ENCODE measurements at places on chromosomes 2 and 18.

DNA sequence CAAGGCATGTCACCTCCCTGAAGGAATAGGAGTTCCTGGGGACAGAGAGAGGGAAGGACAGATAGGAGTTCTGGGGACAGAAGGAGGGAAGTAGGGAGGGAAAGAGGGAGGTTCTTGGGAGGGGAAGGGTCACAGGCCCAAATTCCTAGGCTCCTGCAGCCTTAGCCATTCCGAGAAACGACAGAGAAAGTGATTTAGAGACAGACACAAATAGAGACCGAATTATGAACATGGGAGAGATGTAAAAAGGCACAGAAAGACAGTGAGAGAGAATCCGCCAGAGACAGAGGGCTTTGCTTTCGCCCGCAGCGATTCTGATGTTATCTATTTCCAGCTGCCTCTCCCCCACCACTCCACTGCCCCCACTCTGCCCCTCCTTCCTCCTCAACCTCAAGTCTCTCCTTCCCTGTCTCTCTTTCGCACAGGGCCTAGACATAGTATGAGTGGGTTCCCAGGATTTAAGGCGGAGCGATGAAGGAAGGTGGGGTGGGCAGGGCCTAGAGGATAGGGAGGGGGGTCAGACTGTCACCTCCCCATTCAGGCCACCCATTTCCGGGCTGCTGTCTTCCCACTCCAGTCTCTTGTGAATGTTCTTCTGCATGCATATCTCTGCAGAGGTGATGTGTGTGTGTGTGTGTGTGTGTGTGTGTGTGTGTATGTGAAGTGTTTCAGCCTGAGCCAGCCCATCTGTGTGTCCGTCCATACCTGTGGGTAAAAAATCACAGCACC is 3.3 kb upstream of the WNT6 start:
- no peak for DNase-seq

DNA sequence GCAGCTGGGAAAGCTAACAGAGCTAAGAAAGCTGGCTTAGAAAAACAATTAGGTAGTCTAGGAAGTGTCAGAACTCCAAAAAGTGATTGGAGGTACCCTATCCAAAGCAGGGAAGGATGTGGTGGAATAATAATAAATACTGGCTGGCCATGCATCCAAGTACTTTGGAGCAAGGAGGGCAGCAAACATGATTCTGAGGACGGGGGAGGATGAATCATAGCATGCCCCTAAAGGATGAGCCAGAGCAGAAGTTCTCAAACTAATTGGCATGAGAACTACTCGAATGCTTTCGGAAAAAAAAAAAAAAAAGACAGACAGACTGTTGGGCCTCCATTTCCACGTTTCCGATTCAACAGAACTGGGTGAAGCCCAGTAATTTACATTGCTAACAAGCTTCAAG is 2.4 kb downstream of the CWC22 start:
- no peak for DNase-seq

DNA sequence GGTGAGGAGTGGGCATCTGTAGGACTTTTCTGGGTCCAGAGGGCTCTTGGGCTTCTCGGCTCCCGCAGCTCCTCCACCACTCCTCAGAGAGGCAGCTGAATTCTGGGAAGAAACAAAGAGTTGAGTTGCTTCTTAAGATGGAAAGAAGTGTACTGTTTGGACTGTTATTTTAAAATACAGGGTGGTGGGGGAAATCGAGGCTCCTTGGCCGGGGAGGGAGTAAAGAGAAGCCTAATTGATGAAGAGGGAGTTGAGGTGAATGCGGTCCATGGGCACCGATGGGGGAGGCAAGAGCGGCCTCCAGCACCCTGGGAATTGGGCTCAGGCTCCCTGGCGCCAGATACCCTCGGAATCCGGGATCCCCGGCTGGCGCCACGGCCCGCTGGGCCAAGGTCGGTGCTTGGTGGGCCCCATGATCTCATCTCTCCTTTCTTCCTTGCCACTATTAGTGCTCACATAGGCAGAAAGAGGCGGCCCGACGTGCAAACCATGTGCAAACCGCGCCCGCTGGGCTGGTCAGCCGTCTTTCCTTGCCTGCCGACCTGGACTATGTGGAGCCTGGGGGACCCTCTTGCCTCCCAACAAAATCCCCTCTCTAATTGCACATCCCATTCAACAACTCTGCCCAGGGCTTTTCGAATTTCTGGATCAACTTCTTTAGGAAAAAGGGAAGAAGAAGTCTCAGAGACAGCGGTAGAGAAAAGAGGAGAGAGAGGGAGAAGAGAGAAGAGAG is 604 bp upstream of the SIX3 start:
- no peak for DNase-seq

GRCh38 chr2:42456126-42456839 is 37.5 kb downstream of the KCNG3 start:
- DNase-seq = no peak

DNA sequence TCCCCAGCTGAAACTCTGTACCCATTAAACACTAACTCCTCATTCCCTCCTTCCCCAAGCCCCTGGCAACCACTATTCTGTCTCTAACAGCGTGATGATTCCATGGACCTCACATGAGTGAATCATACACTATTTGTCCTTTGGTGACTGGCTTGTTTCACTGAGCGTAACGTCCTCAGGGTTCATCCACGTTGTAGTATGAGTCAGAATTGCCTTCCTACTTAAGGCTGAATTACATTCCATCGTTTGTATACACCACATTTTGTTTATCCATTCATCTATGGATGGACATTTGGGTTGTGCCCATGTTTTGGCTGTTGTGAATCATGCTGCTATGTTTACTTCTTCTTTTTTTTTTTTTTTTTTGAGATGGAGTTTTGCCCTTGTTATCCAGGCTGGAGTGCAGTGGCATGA is 19.6 kb upstream of the CABLES1 start:
- DNase-seq = peak; percentile 74

DNA sequence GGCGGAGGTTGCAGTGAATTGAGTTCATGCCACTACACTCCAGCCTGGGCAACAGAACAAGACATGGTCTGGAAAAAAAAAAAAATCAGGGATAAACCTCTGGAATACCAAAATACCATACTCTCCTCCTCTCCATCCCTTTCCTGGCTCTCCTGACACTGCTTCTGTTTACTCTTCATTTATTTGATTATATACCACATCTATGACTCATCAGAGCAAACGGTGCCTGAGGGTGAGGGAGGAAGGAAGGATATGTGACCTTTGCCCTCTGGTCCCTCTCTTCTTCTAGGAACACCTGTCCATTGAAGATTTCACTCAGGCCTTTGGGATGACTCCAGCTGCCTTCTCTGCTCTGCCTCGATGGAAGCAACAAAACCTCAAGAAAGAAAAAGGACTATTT is 30.0 kb downstream of the VIL1 start:
- peak; percentile 80 for DNase-seq

- DNase-seq = no peak
Observed at GRCh38 chr18:27865431-27865830, 311.5 kb downstream of the CDH2 start.

GRCh38 chr2:152762202-152762601 is 43.8 kb downstream of the ARL6IP6 start:
- peak; percentile 98 for DNase-seq

- peak; percentile 64 for DNase-seq
Observed at GRCh38 chr18:80171054-80171872, 62.2 kb downstream of the ADNP2 start.

GRCh38 chr2:37827455-37827854 is 97.6 kb upstream of the RMDN2 start:
- no peak for DNase-seq

DNA sequence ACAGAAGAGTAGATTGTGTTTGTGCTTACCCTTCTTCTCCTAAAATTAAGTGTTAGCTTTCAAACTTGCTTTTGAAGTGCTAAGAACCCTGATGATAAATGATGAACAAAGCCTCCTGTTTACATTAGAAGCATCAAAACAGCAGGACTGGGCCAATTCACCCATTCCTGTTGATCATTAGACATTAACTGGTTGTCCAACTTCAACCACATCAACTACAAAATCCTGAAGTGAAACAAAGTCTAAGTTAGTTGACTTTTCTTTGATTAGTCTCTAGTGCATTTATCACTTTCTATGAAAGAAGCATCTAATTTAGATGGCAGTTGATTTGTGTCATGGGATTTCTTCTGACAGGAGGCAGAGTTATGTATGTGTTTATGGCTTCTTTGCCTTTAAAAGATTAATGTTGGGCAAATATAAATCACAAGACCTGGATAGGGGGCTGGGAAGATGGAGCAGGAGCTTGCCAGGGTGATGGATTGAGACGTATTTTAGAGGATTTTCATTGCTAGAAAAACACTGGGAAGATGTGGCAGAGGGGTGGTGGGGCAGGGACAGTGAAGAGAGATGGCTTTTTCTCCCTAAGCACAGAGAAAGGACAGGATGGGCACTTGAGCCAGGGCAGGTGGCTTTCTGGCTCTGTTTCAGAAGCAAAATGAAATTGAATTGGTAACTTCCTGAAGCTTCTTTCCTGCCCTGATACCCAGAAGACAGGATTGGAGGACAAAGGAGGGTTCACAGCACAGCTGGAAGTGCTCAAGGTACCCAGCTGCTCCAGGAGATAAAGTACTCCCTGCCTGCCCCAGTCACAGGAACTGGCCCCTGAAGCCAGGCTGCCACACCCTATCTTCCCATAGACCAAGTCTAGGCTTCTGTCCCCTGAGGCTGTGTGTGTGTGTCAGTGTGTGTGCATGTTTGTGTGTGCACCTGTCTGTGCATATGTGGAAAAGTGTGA is 20.5 kb downstream of the GYPC start:
- DNase-seq = no peak

DNA sequence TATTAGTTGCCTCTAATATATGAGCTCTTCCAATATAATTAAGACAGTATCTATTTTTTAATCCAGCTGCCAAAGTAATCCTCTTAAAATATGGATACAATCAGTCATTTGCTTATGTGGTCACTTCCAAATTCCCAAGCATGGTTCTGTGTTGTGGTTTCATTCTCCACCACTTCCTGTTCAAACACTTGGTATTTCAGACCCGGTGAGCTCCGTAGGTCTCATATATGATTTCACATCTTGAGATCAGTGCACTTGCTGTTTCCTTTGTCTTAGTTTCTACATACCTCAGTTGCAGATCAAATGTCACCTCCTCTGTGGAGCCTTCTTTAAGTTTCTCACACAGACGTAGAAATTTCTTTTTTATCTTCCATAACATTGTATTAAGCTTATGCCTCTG is 254.2 kb downstream of the KCNS3 start:
- DNase-seq = no peak

GRCh38 chr18:32358075-32358474 is 112.6 kb downstream of the GAREM1 start:
- no peak for DNase-seq

- no peak for DNase-seq
Observed at GRCh38 chr2:30410217-30410616, 36.8 kb upstream of the LCLAT1 start.

GRCh38 chr18:55220523-55220922 is 261.3 kb upstream of the CCDC68 start:
- DNase-seq = no peak

DNA sequence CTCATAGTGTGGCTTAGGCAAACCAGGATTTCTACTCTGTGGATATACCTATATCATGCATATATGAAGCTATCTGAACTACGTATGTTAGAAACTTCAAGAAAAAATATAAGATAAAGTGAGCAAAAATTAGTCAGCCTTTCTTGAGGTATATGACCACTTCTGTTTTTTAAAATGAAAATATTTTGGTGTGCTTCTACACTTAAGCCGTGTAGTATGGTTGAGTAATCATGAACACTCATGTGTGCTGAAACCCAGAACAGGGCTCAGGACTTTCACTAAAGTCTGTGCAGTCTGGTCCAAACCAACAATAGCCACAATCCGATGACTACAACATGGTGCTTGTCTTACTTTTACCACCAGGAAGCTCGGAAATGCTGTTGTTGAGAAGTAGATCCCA is 48.9 kb upstream of the TMEM177 start:
- DNase-seq = no peak

GRCh38 chr18:14086458-14087231 is 45.6 kb downstream of the ZNF519 start:
- peak; percentile 65 for DNase-seq

DNA sequence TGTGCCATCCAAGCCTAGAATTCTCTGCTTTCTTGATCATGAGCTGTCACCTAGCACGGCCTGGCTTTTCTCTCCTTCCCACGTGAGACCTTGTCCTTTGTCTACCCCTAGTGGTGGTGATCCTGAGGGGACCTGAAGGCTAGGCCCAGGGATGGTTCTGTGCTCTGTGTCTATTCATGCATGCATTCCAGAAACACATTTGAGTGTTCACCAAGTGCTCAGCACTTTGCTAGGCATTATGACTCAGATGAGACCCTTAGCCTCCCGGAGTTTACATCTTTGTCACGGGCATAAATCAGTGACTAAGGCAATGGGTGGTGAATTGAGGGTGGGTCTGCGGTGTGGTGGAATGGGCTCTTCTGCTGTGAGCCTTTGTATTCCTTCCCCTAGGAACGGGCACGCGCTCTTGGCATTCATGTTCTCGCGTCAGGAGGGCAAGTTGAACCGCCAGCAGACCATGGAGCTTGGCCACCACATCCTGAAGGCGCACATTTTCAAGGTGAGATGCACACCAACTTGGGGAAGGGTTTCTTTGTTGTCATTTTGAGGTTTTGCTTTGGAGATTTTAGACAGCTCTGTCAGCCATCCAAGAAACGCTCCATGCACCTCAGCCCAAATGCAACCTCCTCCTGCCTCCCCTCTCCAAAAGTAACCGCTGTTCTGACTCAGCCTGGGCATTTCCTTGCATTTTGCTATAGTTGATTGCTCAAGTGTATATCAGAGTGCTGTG is 100.9 kb downstream of the WDSUB1 start:
- DNase-seq = no peak

GRCh38 chr18:64311859-64312258 is 163.0 kb upstream of the LINC00305 start:
- peak; percentile 57 for DNase-seq

DNA sequence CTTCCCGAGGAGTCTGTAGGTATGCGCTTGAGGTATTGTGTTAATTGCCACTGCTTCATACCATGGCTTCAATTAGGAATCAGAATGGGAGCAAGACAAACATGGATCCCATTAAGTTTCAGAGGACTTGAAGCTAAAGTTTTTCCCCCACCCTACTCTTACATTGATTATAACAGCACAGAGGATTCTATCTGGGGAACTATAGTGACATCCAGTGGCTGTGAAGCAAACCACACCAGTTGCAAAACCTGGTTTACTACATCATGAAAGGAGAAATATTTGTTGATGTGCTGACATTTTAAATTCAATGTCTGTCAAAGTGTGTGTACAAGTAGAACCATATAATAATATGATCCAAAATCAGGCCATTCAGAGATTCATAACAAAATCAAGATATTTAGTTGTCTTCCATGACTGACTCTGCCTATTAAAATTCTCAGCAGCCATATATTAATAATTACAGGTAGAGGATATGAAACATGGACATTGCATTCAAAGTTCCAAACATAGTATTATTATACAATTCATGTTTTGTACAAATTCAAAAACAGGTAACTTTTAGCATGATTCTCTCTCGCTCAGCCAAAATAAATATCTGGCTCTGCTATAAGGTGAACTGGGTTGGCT is 82.9 kb downstream of the GRB14 start:
- DNase-seq = peak; percentile 48
